ENCODE measurements at places on chromosomes 3 and 15.

- DNase-seq = no peak
These were observed 24.7 kb upstream of the BSN start for GRCh38 chr3:49529567-49529966.

GRCh38 chr3:161400650-161401049 is 29.3 kb upstream of the SPTSSB start:
- DNase-seq = no peak

GRCh38 chr3:69009559-69010410 is 3.7 kb downstream of the EOGT start:
- DNase-seq = no peak

- no peak for DNase-seq
These were observed 8.8 kb upstream of the TBC1D23 start for GRCh38 chr3:100252001-100252400.

- no peak for DNase-seq
These were observed 52.3 kb downstream of the PGPEP1L start for GRCh38 chr15:98955331-98955730.

Measured in stimulated activated CD8-positive, alpha-beta memory T cell treated with anti-CD3 and anti-CD28 coated beads, Interleukin-4, amount 100 ng/mL, for 1 hour (primary cell).